Breast epithelium (tissue), 4 donors: ENCODE measurements at places on chromosomes 5 and 9.

GRCh38 chr9:9846557-9846956 is 766.2 kb downstream of the PTPRD start:
- no peak for DNase-seq

DNA sequence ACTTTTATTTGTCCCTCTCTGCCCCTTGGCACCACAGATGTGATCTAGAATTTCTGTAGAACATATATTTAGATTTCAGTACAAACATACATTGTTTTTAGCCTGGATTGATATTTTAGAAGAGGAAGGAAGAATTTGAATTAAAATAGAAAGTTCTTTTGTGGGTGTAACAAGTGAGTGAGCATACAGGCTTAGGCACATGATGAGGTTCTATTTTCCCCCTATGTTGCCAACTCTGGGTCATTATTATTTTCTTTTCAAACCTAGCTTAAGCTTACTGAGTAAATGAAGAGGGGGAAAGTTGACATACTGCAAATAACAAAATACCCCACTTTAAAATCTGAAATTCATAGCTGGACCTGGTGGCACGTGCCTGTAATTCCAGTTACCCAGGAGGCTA is 102.9 kb downstream of the GCNT1 start:
- no peak for DNase-seq

DNA sequence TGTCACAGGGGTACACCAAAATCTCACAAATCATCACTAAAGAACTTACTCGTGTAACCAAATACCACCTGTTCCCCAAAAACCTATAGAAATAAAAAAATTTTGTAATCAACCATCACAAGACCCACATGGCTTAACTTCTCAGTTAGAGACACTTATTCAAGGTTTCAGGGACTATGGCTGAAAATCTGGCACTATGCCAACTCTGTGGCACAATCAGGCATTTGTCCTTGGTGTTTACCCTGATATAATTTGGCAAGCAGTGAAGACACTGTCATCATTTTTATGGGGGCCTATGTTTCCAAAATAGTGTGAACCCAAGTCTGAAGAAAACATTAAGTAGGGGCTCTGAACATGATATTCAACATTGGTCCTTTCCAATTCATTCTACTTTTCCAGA is 59.0 kb downstream of the ZNF622 start:
- DNase-seq = no peak

- no peak for DNase-seq
These were observed 160.4 kb downstream of the ARHGAP26 start for GRCh38 chr5:142930395-142931110.

- DNase-seq = no peak
These were observed 70.0 kb downstream of the SECISBP2 start for GRCh38 chr9:89388084-89388867.

DNA sequence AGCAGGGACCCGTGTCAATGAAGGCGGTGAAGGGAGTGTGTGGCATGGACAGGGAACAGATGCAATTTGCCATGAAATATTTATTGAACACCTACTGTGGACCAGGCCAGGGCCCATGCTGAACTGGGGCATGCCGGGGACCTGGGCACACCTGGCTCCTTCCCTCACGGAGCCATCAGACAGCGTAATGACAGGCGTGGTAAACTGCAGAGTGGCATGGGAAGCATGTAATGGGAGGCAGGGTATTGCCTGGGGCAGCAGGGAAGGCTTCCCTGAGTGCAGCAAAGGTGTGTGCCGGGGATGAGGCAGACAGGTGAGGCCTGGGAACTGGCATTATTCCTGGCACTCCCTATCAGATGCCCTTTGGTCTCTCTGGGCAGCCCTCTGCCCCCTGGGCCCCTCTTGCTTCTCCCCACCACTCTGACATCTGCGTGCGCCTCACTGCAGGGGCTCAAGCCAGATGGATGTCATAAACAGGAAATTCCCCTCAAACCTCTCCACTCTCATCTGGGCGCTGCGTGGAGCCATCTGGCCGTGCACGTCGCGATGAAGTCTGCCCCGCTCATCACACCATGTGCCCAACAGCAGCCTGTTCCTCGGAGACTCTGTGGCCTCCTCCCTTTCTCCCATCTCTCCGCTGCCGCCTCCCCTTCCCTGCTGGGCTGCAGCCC is 67.6 kb downstream of the HMCN2 start:
- DNase-seq = no peak

DNA sequence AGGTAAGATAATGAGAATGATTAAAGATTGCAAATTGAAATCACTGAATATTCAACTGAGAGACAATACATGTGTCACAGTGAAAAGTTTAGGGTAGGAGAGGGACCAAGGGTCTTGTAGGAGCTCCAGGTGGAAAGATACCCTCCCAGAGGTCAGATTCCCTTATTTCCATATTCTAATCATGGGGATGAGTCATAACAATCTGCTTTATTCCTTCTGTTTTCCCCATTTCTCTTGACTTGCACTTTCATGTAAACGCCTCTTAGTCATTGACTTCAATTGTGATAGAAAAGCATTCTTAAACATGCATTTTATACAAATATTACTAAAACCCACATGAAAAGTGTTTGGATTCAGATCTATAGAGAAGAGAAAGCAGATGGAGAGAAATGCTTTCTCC is 81.3 kb upstream of the CTSL start:
- DNase-seq = no peak

DNA sequence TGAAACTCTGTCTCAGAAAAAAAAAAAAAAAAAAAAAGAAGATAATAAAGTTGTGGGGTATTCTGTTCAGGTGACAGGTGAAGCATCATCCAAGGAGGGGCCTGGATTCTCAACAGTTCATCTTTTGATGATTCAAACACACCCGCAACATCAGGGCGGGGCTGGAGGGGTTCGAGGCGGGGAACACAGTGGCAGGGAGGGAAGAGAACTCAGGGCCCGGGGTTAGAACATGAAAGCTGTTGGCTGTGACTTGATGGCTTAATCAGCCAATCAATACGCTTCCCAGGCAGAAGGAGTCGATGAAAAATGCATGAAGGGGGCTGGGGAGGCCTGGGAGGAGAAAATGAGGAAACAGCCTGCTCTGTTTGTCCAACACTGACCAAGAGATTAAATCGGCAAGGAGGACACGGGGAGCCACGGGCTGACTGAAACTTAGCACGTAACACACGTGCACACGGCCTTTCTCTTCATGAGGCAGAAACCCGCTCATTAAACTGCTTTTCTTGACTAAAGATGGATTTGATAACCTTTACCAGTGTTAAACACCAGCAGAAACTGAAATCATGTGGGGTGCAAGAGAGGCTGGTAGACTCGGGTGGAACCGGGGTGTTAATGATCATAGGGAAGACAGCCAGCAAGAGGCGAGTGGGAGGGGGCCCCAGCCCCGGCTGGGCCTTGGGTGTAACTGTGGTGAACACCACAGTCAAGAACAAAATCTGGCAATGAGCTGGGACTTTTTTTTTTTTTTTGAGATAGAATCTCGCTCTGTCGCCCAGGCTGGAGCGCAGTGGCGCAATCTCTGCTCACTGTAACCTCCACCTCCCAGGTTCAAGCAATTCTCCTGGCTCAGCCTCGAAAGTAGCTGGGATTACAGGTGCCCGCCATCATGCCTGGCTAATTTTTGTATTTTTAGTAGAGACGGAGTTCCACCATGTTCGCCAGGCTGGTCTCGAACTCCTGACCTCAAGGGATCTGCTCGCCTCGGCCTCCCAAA is 105.7 kb upstream of the RAPGEF1 start:
- no peak for DNase-seq

DNA sequence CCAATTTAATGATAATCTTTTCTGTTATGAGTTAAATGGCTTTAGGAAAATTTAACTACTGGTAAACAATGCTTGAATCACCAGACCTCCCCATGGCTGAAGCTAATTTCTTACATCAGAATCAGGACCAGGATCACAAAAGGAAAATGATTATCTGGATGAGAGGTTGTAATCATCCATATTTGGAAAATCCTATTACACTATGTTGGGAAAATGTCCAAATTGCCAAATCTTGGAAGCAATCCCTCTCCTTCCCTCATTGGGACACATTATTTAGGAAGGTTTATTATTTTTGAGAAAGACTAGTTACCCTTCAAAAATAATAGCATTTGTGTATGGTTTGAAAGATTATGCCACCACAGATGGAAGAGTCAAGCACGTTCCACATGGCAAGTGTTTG is 130.7 kb upstream of the MINAR2 start:
- no peak for DNase-seq
